Thoracic aorta (tissue), 2 donors: ENCODE measurements at places on chromosomes 7 and 10. TPM values are rescaled to one million over a fixed set of nuclear protein-coding genes. Genes with fewer than 3 reads are reported as not detected.

DNA sequence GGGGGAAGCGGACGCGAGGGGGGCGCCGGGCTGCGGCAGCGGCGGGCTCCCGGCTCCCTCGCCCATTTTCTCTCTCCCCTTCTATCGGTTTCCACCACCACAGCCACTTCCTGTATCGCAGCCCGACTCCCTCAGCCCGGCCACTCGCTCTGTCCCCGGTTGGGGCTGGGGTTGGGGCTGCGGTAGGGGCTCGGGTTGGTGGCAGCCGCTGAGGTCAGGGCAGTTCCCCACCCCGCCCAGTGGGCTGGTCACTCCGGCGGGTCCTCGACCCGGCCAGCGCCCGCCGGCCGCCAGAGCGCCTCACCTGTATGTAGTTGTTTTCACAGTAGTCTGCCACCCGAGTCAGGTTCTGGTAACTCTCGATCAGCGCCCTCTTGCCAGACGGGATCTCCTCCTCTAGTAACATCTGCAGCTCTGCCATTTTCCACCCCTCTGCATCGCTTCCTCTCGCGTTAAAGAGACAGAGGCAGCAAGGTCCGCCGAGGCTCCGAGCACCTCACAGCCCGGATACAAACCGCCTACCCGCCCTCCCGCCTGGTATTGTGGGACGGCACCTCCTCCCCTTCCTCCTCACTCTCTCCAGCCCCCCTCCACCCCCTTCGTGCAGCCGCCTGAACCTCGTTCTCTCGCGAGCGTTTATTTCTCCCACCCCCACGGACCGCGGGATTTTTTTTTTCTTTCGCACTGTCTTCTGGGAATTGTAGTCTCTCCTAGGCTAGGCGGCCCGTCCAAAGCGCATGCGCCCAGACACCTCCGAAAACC is at the start of gene ABI1:
ABI1 (minus strand) TSS at position 516 of the 762 bp plus-strand sequence; CDS start at position 421, 95 bp downstream.
- peak; percentile 93 for DNase-seq

Gene TCAF2
- 6.1 TPM for total RNA-seq

DNA sequence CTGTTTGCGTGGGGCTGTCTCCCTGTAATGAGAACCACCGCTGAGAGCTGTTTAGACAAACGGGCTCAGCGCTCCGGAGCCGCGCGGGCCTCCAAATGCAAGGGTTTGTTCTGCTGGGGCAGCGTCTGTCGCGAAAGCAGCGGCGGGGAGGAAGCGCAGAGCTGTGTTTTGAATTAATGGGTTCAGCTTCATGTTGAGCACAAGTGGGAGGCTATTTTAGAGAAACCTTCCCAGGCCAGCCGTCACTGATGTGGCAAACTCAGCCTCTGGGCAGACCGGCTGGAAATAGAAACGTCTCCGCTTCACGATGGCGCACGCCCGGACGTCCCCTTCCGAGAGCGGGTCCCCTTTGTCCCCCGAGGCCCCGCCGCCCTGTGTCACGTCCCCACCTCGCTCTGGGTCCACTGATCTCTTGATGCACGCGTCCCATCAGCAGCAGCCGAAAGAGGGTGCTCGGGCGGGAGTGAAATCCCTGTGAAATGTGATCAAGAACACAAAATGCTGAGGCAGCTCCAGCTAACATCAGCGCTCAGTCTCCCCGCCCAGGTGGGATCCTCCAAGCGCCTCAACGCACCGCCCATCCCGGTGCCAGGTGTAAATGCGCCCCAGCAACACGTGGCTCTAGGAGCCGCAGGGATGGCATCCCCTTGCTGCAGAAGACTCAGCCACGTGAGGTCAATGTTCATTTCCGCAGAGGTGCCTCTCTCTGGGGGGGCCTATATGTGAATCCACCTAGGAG is 44.9 kb downstream of the BAMBI start:
- no peak for DNase-seq

DNA sequence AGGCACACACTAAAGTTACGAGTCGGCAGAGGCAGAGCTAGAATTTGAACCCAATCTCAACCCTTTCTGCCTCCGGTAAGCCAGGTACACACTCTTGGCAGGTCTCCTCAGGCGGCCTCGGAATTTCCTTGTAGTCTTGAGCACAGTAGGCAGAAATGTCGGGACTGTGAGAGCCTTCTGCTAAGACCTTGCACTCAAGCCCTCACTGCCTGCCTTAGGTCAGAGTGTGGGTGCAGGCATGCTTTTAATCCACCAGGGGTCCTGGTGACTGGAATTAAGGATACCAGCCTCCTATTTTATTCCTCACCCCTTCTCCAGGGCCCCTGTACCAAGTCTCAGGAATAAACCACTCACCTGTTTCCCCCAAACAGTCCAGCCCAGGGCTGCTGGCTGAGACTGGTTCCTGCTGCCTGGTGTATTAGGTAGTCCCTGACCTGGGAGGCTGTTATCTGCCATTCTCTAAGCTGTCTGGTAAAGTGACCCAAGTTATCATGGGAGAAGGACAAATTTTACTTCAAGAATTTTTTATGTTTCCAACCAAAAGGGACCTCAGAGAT is 855 bp downstream of the ATP6V1F start:
- no peak for DNase-seq

Gene LBX1
- not detected for total RNA-seq

Gene CCDC136
- total RNA-seq, result 29.3 TPM

DNA sequence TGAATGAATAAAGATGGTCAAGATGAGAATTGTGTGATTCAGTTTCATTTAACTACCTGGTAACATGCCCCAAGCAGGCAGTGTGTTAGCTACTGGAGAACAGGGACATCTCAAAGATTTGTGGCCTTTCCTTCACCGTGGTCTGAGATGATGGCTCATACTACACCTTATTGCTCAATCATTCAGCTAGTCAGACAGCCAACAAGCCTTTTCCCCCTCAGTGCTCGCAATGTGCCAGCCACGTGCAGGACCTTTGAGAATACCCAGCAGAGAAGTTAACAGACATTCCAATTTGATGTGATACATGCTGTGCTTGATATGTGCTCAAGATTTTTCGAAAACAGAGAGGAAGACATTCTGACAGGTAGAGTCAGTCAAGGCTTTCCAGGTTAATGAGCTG is 562.8 kb downstream of the SUGCT start:
- no peak for DNase-seq

Gene TLX1
- not detected for total RNA-seq

- no peak for DNase-seq
These were observed 252.2 kb downstream of the ELFN1 start for GRCh38 chr7:1922071-1922869.

Gene MYH16
- total RNA-seq, result not detected

GRCh38 chr10:117550076-117550475 is 7.5 kb downstream of the EMX2 start:
- no peak for DNase-seq

- DNase-seq, result no peak
These were observed 102.7 kb downstream of the PRTFDC1 start for GRCh38 chr10:24849501-24850299.

Gene ADIRF
- total RNA-seq, result 318 TPM

DNA sequence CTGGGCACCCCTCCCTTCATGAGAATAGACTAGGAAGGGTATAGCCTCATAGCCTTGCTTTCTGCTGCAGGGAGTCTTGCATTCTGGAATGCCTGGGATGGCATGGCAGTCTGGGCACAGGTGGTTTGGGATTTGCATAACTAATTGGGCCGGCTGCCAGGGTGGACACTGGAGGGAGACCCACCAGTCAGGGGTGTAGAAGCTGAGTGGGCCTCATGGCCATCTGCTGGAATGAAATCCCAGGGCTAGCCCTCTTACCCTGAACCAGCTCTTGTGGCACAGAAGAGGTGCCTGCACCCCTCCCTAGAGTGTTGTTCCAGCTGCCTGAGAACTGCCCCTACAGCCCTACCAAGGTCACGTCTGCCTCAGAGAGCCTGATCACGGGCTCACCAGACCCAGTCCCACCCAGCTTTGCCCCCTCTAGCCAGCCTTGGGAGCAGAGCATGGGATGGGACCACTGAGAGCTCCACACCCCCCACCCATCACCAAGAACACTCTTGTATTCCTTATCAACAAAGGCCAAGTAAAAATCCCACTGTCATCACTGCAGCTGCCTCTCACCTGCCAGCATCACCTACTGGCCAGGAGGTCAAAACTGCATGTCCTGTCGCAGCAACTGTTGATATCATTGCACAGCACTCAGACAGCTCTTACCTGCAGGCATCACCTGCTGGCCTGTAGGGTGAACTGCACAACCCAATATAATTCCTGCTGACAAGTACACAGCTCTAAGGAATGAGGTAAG is 148.9 kb downstream of the ZEB1 start:
- DNase-seq, result no peak

DNA sequence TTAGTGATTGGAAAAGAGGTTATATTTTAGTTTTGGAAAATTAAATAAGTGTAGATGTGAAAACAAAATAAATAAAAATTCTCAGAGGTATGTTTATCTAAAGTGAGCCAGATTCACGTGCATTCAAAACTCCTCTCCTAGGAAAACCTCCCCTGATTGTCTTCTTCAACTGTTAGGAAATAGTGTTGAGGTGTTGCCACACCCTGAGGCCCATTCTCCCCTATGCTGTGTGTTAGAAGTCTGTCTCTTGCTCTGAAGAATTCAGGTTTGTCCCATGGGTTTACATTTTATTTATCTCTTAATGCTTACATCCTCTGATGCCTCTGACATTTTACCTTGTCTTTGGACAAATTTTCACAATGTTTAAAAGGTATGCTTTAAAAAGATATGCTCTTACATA is 40.3 kb downstream of the PTPRE start:
- DNase-seq, result no peak

Gene ENTPD1
- 63.6 TPM for total RNA-seq

DNA sequence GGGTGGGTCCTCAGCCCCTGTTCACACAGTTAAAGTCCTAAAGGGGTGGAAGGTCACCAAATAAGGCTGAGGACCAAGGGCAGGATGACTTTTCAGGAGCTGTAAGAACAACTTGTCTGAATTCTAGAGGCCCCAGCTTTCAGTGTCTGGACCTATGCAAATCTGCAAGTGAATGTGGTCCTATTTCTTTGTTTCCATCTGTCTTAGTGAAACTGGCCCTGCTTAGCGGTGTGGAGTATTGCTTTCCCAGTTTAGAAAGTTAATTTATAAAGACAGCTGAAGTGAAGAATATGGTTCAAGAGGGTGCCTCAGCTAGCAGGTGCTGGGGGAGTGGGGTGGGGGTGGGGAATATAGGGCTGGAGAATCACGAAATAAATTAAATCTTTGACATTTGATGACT is 40.1 kb downstream of the HHEX start:
- no peak for DNase-seq

Gene AGBL3
- 0.54 TPM for total RNA-seq

DNA sequence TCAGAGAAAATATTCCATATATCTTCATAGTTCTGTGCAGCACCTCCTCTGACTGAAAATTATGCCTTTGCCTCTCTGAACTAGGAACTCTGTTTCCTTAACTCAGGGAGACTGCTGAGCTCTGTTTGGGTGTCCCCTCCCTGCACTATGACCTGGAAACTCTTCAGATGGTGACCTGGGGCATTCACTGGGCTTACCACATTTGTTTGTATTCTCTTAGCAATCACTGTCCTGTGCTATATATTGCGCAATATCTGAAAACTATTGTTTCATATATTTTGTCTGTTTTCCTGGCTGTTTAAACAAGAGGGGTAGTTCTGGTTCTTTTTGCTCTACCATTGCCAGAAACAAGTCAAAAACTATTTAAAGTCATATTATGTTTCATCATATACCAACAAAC is 181.8 kb upstream of the KIAA1217 start:
- DNase-seq, result no peak

Gene NT5C3A
- 22.2 TPM for total RNA-seq

Gene ATOH7
- not detected for total RNA-seq

Gene CPXM2
- 348 TPM for total RNA-seq

Gene AMPH
- total RNA-seq, result 5.3 TPM

GRCh38 chr7:20224025-20224424 is 6.8 kb upstream of the MACC1 start:
- no peak for DNase-seq

GRCh38 chr7:77235276-77235675 is 35.7 kb upstream of the FGL2 start:
- DNase-seq, result no peak

Gene IFIT1B
- not detected for total RNA-seq

Gene ANKRD61
- not detected for total RNA-seq

- DNase-seq, result no peak
These were observed 255.0 kb upstream of the PHYHIPL start for GRCh38 chr10:58921421-58921855.

Gene CUEDC2
- total RNA-seq, result 40.8 TPM

Gene CNTNAP2
- not detected for total RNA-seq

Gene GPER1
- 3.9 TPM for total RNA-seq

GRCh38 chr7:51121931-51122425 is 194.6 kb downstream of the COBL start:
- DNase-seq, result no peak

Gene CCDC126
- total RNA-seq, result 8.8 TPM

GRCh38 chr10:44478876-44479705 is 94.2 kb upstream of the CXCL12 start:
- no peak for DNase-seq
